Inflammatory macrophage (primary cell): ENCODE measurements at places on chromosomes 6 and 20.

- no peak for DNase-seq
These were observed 199.3 kb upstream of the SGK1 start for GRCh38 chr6:134517145-134517658.

DNA sequence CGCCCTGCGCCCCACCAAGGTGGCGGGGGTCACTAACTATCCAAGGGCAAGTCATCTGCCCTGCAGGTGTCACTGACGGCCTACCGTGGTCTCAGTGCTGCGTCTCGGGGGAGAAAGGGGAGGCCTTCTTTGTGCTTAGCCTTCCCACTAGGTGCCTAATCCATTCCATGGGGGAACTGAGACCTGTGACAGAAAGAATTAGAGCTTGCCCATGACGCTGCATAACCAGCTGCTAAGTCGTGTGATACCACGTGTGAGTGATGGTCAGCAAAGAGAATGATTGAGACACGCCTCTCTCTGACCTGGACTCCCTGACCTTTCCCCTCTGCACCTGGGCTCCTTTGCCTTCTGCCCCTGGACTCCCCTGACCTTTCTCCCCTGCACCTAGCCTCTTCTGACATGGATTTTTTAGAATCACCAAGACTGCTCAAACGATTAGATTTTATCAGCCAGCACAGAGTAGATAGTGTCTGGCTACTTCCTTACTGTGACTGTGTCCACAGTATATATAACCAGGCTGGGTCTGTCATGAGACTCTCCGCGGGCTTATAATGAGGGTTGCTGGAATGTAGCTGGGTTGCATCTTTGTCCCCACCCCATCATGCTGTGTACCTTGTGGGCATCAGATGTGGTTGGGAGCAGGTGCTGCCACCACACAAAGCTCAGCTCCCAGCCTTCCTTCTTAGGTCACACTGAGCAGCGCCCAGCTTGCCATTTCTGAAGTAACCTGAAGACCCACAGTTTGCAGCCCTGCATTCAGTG is 140.6 kb downstream of the TMEM242 start:
- no peak for DNase-seq

- DNase-seq: peak; percentile 26
These were observed 109.4 kb upstream of the NEDD9 start for GRCh38 chr6:11341867-11342266.

DNA sequence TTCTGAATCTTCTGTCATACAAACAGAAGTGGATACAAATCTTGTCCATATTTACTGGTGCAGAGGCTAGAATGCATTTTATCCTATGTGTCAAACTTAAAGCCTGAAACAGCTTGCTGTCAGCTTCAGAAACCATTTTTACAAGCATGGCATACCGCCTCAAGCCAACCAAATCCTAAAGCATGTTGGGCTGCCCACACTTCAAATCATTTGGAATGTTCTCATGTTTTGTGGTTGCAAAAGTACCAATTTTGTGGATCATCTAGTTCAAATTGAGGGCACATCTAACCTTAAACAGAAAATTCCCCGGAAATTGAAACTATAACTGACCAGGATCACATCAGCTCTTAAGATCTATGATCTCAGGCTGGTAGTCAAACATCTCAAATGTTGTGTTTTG is 3.2 kb downstream of the GPR63 start:
- DNase-seq: no peak

GRCh38 chr20:62644802-62645496 is 2.6 kb downstream of the SLCO4A1 start:
- peak; percentile 29 for DNase-seq

DNA sequence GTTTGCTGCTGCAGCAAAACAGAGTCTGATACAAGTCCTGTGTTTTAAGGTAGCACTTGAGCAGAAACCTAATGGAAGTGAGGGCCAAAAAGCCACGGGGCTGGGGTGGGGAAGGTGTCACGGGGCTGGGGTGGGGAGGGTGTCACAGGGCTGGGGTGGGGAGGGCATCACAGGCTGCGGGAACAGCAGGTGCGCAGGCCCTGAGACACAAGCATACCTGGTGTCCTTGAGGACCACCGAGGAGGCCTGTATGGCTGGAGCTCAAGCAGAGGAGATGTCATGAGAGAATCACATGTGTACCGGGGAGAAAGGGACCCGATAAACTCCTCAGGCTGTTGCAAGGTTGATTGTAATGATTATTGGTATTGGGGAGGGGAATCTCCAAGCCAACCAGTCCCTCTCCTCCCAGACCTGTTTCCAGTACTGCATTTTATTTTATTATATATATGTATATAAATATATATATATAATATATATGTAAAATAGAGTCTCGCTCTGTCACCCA is 13.6 kb upstream of the SPO11 start:
- no peak for DNase-seq

GRCh38 chr6:139367810-139368351 is 6.6 kb downstream of the CITED2 start:
- DNase-seq: peak; percentile 30

- DNase-seq: peak; percentile 77
These were observed 88.7 kb upstream of the NAA20 start for GRCh38 chr20:19928328-19929011.

GRCh38 chr20:32804817-32805216 is 14.9 kb upstream of the MAPRE1 start:
- DNase-seq: no peak

GRCh38 chr6:75922226-75922625 is 150.2 kb downstream of the IMPG1 start:
- DNase-seq: no peak

- no peak for DNase-seq
These were observed 53.3 kb downstream of the ATG5 start for GRCh38 chr6:106272287-106272686.

- peak; percentile 71 for DNase-seq
These were observed 93.8 kb upstream of the LY86 start for GRCh38 chr6:6494677-6495076.

- DNase-seq: no peak
These were observed 149.6 kb downstream of the BCAS1 start for GRCh38 chr20:53920647-53921245.

GRCh38 chr6:51199105-51199552 is 380.5 kb downstream of the TFAP2B start:
- no peak for DNase-seq

GRCh38 chr6:29917857-29918256 is 24.5 kb upstream of the HLA-A start:
- DNase-seq: peak; percentile 47

DNA sequence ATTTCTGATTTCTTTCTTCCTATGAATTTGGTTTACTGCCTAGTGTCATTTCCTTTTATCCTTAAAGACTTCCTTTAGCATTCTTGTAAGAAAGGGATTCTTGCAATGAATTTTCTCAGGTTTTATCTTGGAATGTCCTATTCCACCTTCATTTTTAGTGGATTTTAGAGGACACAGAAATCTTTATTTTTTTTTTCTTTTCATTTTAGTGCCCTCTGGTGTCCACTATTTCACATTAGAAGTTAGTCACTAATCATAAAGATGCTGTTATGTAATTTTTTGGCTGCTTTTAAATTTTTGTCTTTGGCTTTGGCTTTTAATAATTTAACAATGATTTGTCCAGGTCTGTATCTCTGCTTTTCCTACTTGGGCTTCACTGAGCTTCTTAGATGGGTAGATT is 28.1 kb downstream of the LMBRD1 start:
- no peak for DNase-seq

GRCh38 chr6:127464161-127464880 is 5.1 kb upstream of the KIAA0408 start:
- no peak for DNase-seq

GRCh38 chr6:125831659-125832058 is 40.9 kb downstream of the NCOA7 start:
- DNase-seq: peak; percentile 44

- DNase-seq: no peak
These were observed 23.6 kb downstream of the PGM3 start for GRCh38 chr6:83169511-83169910.

GRCh38 chr20:62668441-62669027 is 26.2 kb downstream of the SLCO4A1 start:
- peak; percentile 77 for DNase-seq

DNA sequence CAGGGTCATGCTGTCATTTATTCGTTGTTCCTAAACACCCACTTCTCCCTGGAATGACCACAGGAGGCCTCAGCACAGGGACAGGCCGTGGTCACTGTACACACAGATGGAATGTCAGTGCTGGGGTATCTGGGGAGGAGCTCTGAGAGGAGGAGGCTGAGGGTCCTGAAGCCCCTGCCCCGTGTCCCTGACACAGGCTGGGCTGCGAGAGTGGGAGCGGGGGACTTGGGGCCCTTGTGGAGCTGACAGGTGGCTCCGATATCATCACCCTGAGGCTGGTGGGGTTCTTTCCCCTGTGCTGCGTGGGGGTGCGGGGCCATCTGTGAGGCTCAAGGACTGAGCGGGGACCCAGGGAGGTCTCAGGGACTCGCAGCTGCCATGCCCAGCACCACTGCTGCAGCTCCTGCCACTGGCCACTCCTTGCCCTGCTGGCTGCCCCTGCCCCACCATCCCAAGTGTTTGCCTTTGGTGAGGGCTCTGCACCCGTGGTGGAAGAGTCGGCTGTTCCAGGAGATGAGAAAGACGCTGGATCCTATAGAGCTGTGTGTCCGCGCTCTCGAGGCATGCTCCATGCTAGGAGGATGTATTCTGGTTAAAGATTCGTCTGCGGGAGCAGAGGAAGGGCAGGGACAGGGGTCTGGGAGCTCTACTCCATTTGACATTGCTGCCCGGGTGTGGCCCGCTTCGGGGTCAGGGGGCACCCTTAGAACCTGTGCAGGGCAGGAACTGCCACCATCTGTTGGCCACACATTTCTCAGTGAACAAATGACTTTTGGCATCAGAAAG is 18.9 kb downstream of the NPEPL1 start:
- peak; percentile 43 for DNase-seq

DNA sequence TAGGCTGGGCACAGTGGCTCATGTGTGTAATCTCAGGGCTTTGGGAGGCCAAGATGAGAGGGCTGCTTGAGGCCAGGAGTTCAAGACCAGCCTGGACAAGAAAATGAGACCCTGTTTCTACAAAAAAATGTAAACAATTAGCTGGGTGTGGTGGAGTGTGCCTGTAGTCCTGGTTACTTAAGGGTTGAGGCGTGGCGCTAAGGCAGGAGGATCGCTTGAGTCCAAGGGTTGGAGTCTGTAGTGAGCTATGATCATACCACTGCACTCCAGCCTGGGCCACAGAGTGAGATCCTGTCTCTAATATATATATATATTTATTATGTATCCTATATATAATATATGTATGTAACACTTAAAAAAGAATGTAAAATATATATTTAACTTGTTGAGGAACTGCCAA is 7.9 kb upstream of the ABRACL start:
- no peak for DNase-seq

DNA sequence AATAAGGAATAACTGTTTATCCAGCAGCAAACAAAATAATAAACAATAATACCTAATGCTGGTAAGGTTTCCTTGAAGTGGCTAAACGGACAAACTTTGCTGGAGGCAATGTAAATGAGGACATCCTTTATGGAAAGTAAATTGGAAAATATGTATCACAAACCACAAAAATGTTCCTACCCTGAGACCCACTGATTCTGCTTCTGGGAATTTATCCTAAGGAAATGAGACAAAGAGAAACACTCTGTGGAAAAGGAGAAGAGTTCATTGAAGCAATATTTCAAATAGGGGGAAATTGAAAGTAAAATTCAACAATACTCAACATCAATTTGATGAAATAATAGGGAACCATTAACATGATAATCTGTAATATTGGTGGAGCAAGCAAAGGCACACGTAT is 37.9 kb downstream of the MAFB start:
- no peak for DNase-seq

- no peak for DNase-seq
These were observed 47.5 kb downstream of the HMGCLL1 start for GRCh38 chr6:55531496-55531895.

DNA sequence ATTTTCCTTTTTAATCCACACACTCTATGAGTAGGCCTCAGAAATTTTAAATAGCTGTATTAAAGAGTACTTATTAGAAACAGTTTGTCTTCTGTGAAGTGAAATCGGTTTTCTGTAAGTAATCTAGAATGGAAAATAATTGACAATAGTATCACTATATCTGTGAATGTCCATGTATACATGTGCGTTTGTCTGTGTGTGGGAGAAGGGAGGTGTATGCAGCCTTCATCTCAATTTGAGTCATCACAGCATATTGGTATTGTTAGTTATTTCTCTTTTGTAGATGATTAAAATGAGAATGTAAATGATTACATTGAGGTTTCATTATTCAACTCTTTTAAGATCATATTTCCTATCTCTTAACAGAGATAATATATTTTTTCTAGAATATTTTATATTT is 206.0 kb downstream of the EYS start:
- DNase-seq: no peak

DNA sequence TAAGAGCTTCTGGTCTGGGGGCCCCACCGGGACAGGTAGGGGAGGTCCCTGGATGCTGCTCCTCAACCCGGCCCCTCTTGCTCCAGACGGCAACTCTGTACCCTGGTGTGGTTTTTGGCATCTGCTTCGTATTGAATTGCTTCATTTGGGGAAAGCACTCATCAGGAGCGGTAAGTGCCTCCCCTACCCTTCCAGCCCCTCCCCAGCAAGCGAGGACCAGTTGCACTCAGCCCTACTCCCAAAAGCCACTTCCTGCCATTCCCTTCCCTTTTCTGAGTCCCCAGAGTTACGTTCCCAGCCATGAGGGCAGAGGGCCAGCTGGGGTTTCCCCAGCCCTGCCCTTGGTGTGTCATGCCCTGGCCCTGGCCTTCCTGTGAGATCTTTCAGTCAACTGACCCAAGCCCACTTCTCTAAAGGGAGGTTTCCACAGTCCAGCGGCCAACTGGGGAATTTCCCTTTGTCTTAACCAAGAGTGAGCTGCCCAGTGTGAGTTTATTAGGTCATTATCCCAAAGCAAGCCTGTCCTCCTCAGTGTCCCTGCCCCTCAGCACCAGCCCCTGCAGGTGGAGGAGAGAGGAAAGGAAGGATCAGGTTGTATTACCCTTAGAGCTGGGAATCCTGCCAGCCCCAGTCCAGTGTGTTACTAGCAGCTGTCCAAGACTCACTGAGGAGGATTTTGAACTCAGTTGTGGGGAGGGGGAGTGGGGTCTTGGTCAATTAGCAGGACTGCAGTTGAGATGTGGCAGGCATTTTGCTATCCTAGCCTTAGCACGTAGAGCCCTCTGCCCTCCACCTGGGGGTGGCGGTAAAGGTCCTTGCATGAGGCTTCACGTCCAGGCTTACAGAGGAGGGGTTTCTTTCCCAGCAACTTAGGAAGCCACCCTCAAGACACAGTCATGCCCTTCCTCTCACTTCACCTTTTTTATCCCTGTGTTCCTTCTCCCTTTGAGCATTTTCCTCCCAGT is 45.8 kb downstream of the TM9SF4 start:
- DNase-seq: peak; percentile 98

GRCh38 chr20:35831029-35831428 is 59.2 kb downstream of the PHF20 start:
- no peak for DNase-seq

- DNase-seq: peak; percentile 50
These were observed 1.1 kb upstream of the JARID2 start for GRCh38 chr6:15244620-15245360.

GRCh38 chr20:37443596-37443995 is 77.5 kb upstream of the NNAT start:
- no peak for DNase-seq

- no peak for DNase-seq
These were observed 436.7 kb downstream of the MEI4 start for GRCh38 chr6:78089531-78089930.

GRCh38 chr6:140599916-140600315 is 1225.5 kb upstream of the CITED2 start:
- no peak for DNase-seq
